Left colon (tissue), 2 donors: ENCODE measurements at places on chromosomes 7 and 10. TPM values are rescaled to one million over a fixed set of nuclear protein-coding genes. Genes with fewer than 3 reads are reported as not detected.

The SPDYE6 gene
- total RNA-seq = not detected

GRCh38 chr10:79403441-79404230 lies 41.8 kb downstream of the ZCCHC24 start:
- DNase-seq = peak; percentile 5

DNA sequence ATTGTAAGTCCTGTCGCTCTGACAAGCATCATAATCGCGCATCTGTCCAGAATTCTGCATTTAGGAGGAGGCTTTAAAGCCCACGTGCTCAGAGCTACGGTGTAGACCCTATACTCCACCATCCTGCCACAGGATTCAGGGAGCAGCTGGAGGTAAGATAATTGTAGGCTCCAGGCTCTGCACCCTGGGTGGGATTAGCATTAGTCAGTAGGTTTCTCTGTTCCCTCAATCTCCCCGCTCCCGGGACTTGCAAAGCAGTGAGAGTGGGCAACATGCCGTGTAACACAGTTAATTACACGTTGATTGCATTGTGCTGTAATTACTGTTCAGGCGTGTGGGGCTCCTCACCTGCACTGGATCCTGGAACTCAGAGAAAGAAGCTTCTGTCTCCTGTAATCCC lies 89.3 kb upstream of the CUX1 start:
- no peak for DNase-seq

- peak; percentile 77 for DNase-seq
Observed at GRCh38 chr7:1028775-1029636, 15.3 kb upstream of the GPR146 start.

- DNase-seq = no peak
Observed at GRCh38 chr7:149459540-149460452, 1.1 kb downstream of the ZNF777 start.

DNA sequence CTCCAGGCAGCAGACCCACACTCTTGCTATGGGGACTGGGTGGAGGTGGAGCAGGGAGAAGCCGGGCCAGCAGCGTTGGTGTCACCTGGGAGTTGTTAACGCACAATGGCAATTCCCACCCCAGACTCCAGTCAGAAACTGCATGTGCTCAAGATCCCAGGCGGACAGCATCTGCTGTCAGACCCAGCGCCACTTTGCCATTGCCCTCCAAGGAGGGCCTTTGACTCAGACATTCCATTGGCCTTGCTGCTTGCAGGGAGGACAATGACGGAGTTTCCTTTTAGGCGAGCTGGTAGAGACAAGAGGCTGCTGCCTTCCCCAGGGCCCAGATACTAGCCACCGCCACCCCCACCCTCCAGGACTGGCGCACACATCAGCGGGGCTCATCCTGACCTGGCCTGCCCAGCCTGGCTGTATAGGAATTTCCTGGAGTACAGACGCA lies 34.5 kb downstream of the ZNF775 start:
- no peak for DNase-seq

The SCIN gene
- total RNA-seq = 76.6 TPM

DNA sequence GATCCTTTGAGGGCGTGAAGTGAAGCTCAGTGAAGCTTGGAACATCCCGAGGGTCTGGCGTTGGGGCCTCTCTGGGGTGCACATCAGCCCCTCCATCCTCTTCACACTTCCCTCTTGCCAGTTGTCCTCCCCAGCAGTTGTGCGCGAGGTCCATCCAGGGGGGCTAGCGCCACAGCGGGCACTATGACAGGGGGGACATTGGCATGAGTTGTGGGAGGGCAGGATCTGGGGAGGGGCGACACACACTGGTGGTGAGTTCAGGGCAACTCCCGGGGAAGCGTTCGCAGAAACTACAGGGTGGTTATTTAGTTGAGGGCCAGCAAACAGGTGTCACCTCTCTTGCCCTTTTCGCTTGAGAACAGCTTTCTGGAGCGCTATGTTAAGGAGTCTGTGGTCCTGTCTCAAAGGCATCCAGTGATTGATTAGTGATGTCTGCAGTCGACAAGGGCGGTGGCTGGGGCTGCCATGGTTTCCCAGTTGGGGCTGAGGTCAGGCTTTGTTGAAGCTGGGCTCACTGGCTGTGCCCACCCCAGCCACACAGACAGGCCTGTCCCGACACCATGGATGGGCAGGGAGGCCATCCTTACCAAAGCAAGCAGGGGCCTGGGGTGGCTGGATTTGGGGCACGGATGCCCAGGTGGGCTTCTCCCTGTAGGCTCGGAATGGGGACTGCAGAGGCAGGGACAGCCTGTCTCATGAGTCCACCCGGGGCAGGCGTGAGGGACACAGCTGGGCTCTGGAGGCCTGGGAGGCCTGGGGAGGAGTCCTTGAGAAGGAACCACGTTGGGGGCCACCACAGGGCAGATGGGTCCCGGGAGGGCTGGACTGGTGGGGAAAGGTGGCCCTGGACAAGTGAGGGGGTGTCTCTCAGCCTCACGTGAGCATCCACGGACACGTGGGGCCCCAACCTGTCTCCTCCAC lies 59.4 kb downstream of the UNCX start:
- DNase-seq = no peak

The GSTO2 gene
- 27.9 TPM for total RNA-seq

DNA sequence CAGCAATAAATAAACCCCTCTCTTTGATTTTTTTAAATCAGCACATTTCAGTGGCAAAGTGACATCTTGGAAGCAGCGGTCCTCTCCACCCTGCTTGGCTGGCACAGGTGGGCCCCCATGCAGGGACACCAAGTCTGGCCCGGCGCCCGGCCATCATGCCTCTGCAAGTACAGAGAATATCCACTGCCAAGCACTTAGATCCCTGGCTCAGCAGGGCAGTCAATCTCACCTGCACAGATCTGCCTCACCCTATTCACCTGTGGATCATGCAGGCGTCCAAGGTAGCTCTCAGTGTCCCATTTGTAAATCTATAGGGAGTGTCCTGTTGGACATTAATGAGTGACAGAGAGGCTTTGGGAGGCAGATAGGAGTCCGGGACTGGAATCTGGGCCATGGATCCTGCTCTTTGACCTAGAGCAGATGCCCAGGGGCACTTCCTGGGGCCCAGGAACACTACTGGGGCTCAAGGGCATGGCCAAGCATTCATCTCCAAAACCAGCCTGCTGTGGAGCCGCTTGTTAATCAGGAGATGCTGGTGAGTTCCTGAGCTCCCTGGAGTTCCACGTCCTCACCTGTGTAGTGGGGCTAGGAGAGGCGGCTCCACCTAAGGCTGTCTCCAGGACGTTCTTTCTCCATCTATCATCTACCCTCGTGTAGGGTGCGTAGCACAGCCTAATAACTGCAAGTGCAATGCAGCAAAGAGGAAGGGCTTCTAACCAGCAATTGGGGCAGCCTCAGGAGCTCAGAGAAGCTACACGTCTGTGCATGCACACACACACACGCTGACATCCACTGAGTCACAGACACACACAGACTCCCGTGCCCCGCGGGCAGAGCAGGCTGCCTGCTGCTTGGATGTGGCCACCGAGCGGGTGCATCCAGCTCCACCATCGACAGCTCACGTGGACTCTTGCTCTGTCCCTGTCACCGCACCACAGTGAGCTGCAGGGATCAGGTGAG lies 123.6 kb downstream of the OAT start:
- DNase-seq = no peak

GRCh38 chr7:87574630-87575029 lies 26.1 kb downstream of the ABCB1 start:
- DNase-seq = no peak

- DNase-seq = no peak
Observed at GRCh38 chr10:82191653-82192052, 316.7 kb downstream of the NRG3 start.

The HMX2 gene
- total RNA-seq = 0.20 TPM

The PAPOLB gene
- 0.11 TPM for total RNA-seq

- no peak for DNase-seq
Observed at GRCh38 chr7:69963393-69963792, 365.1 kb downstream of the AUTS2 start.

DNA sequence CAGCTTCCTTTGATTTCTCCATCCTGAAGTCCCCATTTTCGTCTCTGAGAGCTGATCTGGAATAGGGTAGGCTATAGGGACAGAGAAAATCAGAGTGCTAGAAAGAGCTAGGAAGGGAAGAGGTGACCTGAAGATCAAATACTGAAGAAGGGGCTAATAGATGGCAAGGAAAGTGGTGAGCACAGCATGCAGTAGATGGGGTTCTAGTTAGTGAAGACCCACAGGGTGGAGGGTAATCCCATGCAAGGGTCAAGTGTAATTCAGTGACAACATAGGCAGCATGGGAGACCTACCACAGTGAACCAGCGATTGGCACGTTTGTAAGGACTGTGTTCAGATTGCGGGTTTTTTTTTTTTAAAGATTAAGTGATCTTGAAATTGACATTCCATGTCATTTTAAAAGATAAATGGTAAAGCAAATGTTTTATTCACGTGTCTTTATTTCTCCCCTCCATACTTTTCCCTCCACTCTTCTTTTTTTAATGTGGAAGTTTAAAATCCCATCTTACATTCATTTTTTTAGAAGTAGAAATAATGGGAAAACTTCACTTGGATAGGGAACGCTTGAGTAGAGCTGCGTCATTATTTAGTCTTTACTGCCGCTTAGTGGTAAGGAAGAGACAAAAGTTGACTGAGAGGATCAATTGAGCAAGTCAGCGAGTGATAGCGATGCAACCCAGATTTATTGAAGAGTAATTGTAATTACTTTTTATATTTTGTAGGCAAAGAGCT lies 21.0 kb upstream of the ABI1 start:
- no peak for DNase-seq

DNA sequence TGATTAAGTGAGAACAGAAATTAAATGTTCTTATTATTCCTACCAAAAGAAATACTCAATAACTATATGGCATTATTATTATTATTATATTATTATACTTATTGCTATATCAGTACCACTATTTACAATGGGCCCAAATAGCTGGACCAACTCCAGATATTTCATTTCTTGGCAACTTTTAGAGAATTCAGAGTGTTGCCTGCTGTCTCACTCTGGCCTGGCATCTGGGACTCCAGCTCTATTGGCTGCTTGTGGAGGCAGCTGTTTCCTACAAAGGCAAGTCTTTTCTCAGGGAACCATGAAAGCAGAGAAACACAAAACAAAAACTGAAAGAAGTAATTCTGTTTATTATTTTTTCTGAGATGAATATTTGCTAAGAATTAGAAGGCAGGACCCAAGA lies 105.1 kb upstream of the SORCS1 start:
- no peak for DNase-seq

- DNase-seq = no peak
Observed at GRCh38 chr7:94240902-94241301, 153.8 kb upstream of the COL1A2 start.

DNA sequence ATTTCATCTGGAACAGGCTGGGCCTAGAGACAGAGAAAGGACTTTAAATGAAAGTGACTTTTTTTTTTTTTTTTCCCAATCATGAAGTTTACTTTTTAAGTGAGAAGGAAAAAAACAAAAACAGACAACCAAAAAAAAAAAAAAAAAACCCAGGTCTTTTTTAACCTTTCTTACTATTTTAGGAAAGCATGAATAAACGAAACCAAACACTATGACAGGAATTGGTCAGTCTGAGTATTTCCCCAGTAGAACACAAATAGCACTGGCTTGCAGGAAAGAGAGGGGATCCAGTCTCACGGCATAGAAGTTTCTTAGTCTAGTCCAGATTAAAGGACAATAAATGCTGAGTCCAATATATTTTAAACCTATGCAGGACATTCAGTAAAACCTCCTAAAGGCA lies 180.5 kb upstream of the CCDC6 start:
- no peak for DNase-seq
